ENCODE measurements at places on chromosomes 12 and 14.

- DNase-seq = no peak
These were observed 14.1 kb upstream of the YBX3 start for GRCh38 chr12:10737249-10737648.

DNA sequence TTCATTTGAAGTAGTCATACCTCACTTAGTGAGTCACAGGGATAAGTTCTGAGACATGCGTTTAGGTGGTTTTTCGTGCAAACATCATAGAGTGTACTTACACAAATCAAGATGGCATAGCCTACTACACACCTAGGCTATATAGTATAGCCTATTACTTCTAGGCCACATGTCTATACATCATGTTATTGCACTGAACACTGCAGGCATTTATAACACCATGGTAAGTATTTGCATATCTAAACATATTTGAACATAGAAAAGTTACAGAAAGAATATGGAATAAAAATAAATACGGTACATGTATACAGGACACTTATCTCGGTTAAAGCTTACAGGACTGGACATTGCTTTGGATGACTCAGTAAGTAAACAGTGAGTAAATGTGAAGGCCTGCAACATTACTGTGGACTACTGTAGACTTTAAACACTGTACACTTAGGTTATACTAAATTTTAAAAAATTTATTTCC, 670.6 kb downstream of the SLC16A7 start:
- DNase-seq = no peak

GRCh38 chr12:113196990-113197389, 11.5 kb downstream of the RITA1 start:
- DNase-seq = no peak

DNA sequence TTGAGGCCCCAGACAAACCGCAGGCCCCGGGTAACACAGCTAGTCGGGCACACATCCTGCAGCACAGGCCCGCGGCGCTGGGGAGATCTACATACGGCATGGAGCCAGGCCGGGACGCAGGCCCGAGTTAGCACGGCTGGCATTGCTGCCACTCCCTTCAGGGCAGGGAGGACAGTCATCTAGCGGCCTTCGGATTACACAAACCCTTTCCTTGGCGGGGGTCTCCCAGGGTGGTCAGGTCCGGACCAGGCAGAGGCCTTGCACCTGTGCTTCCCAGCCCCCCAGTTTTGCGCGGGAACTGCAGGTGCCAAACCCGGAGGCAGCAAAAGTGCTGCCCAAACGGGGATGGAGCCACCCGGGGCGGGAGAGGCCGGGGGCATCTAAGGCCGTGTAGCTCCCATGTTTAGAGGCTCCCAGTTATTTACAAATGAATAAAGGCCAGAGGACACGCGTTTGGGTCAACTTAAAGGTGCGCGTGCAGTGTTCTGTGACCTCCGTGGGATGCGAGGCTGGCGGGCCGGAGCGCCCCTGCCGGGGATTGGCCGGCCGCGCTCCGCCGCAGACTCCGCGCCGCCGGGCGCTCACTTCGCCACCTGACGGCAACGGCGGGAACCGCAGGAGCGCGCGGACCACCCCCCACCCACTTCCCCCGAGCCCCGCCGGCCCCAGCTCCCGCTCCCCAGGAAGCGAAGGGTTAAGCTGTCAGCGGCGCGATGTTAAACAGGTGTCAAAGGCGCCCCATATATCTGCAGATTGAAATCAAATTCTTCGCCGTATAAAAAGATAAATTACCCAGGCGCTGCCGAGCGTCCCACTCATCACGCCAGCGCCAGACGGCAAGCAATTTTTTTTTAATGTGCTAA, 18.1 kb downstream of the VSX2 start:
- DNase-seq = peak; percentile 17

DNA sequence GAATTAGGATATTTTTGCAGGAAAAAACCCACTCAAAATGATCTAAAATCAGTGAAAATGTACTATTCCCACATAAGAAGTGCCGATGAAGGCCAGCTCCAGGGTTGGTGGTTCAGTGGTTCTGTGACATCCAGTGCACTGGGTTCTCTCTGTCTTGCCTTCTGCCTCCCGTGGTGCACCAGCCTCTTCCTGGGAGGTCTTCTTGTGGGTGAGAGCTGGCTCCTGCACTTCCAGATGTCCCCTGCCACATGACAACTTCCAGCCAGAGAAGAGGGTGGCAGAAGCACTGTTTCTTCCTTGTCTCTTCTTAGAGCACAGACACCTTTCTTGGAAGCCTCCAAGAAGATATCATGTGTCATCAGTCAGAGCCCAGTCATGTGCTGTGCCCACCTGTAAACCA, 170.9 kb downstream of the PELI2 start:
- no peak for DNase-seq
